ENCODE measurements at places on chromosomes 1 and 21. TPM values are rescaled to one million over a fixed set of nuclear protein-coding genes. Genes with fewer than 3 reads are reported as not detected.
A peak's percentile ranks its signal among the peaks of the same experiment; 100 is the strongest.

Gene LCE1F
- total RNA-seq: not detected

DNA sequence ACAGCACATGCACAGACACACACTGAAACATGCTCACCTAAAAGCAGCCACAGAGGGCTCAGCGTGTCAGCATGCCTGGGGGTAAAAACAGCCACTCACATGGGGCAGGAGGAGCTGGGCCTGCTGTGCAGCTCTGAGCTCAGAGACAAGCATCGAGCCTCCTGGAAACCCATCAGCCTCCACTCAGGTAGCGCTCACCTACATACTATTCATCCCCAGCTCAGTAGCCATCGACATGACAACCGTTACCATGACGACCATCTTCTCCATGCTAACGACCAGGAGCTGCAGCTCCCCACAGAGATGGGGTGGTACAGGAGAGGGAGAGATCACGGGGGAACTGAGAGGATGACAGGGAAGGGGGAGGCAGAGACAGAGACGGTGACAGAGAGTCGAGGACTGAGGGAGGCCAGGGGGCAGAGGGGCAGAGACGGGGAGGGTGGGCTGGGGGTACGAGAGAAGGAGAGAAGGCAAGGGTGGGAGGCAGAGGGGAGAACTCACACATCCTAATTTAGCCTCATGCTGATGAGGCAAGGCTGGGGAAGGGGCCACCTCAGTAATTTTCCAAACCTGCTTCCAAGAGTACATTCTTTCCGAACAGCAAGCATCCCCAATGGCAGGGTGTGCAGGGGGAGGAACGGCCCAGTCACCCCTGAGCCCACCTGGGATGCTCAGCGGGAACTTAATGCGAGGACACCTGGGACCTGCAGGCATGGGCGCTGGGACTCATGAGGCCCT is 28.4 kb downstream of the SDC3 start:
- no peak overlapping the region for H3K27ac ChIP-seq
- H3K27me3 ChIP-seq: peaks cover 80% of the 10 kb centered on the region
- no peak for DNase-seq
- no peaks in the 10 kb centered on the region for H3K36me3 ChIP-seq
- H3K4me3 ChIP-seq: no peak overlapping the region

DNA sequence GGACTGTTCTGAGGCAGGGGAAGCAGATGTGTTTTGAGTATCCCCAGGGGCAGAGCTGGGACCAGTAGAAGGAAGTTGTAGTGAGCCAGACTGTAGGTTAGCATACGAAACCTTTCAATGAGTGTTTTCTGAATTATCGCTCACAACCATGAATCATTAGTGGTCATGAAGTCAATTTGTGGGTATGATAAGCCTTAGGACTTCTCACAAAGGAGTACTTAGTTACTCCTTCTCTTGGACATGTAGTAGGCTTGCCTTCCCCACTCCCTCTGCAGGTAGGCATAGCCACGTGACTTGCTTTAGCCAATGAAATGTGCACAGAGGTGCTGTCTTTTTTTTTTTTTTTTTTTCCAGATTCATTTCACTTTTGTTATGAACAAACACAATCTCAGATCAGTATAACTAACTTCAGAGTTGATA is 23.9 kb upstream of the FAAH start:
- no peaks in the 10 kb centered on the region for H3K4me1 ChIP-seq
- peaks cover 22% of the 10 kb centered on the region for H3K36me3 ChIP-seq
- no peak for DNase-seq
- H3K27ac ChIP-seq: no peak overlapping the region

- H3K27ac ChIP-seq: no peak overlapping the region
- no peaks in the 10 kb centered on the region for H3K36me3 ChIP-seq
- H3K27me3 ChIP-seq: no peaks in the 10 kb centered on the region
- H3K4me1 ChIP-seq: no peaks in the 10 kb centered on the region
- no peak overlapping the region for H3K4me3 ChIP-seq
Observed at GRCh38 chr1:214958486-214958885, 124.1 kb upstream of the KCNK2 start.

Gene TAS1R3
- total RNA-seq: 2.3 TPM

DNA sequence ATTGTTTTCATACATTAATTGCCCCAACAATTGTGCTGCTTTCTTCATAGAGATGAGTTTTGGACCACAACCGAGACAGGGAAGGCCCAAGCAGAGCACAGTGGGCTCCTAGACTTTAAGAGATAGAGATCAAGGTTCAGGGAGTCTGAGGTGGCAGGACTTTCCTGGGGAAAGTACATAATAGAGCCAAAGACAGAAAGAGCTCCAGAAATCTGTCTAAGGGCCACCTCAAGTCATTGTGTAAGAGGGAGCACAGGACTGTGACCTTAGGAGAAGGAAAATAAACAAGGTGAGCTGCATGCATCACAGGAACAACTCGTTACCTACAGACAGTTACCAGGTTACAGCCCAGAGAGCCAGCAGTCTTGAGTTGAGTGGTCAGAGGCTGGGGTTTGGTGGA is 41.3 kb upstream of the CR2 start:
- no peak overlapping the region for H3K4me3 ChIP-seq
- DNase-seq: no peak
- no peaks in the 10 kb centered on the region for H3K36me3 ChIP-seq

GRCh38 chr1:54409156-54410142 is 3.3 kb upstream of the SSBP3 start:
- no peaks in the 10 kb centered on the region for H3K36me3 ChIP-seq
- no peak for DNase-seq
- peaks cover 17% of the 10 kb centered on the region for H3K4me1 ChIP-seq
- peak overlapping the region; percentile 27 for H3K4me3 ChIP-seq

DNA sequence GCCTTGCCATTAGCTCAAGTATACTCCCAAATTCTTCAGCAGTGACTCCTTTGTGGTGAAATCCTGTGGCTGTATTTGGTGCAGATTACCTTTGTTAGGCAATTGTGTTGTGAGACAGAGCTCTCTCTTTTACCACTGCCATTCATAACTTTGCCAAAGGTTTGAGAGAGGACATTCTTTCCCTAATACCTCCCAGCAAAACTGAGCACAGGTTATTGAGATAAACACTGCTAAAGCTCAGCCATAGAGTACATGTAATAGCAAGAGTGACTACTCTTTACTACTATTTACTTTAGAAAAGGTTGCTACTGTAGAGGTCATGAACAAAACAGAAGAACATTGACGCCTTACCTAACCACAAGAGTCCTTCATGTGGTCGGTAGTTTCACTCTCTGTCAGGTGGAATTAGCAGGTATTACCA is 514.0 kb upstream of the ADAMTS5 start:
- H3K27ac ChIP-seq: no peak overlapping the region
- no peaks in the 10 kb centered on the region for H3K27me3 ChIP-seq
- no peak for DNase-seq
- H3K4me3 ChIP-seq: no peak overlapping the region

DNA sequence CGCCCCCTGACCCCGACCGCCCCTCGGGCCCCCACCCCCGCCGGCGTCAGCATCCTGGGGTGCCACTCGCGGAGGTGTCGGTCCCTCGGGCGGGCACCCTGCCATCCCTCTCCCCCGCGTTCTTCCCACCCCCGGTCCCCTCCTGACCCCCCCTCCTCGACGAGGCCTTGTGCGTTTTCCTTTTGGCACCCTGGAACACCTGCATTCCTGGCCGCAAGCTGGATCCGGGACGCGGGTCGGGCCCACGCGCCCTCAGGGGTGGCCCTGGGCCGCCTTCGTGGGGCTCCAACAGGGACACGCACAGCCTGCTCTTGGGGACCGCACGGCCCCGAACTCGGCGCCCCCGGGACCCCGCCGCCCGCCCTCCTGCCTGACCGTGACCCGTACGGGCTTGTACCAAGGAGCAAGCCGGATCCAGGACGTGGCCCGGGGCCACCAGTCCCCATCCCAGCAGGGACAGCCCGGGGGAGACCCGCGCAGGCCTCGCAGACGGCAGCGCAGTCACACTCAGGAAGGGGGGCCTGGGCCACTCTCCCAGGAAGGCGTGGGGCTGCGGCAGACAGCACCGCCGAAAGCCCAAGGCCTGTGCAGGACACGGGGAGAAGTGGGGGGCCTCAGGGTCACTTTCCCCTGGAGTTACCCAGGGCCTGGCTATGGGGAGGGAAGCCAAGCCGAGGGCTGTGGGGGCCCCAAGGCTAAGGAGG is 579 bp upstream of the SLC19A1 start:
- H3K4me1 ChIP-seq: peaks cover 24% of the 10 kb centered on the region
- H3K36me3 ChIP-seq: no peaks in the 10 kb centered on the region
- no peak for DNase-seq
- no peaks in the 10 kb centered on the region for H3K27me3 ChIP-seq

GRCh38 chr1:156773607-156774006 is 6.3 kb downstream of the PRCC start:
- no peak overlapping the region for H3K4me3 ChIP-seq
- peaks cover 20% of the 10 kb centered on the region for H3K36me3 ChIP-seq
- no peak overlapping the region for H3K27ac ChIP-seq
- no peaks in the 10 kb centered on the region for H3K27me3 ChIP-seq

Gene MYOC
- not detected for total RNA-seq

GRCh38 chr1:67675800-67676199 is 9.2 kb upstream of the GADD45A start:
- H3K27ac ChIP-seq: no peak overlapping the region
- H3K4me1 ChIP-seq: peaks cover 18% of the 10 kb centered on the region

Gene TEX35
- not detected for total RNA-seq

GRCh38 chr21:26686278-26686677 is 113.2 kb upstream of the CYYR1 start:
- no peaks in the 10 kb centered on the region for H3K4me1 ChIP-seq
- H3K27me3 ChIP-seq: no peaks in the 10 kb centered on the region
- H3K36me3 ChIP-seq: no peaks in the 10 kb centered on the region
- DNase-seq: no peak
- H3K27ac ChIP-seq: peak overlapping the region; percentile 33

Gene ZYG11A
- total RNA-seq: 0.09 TPM

Gene IGSF3
- total RNA-seq: 0.22 TPM

- no peaks in the 10 kb centered on the region for H3K4me1 ChIP-seq
- H3K36me3 ChIP-seq: no peaks in the 10 kb centered on the region
- H3K27ac ChIP-seq: no peak overlapping the region
- H3K4me3 ChIP-seq: no peak overlapping the region
- peaks cover 5% of the 10 kb centered on the region for H3K27me3 ChIP-seq
Observed at GRCh38 chr1:159895286-159895685, 4.7 kb downstream of the CFAP45 start.

DNA sequence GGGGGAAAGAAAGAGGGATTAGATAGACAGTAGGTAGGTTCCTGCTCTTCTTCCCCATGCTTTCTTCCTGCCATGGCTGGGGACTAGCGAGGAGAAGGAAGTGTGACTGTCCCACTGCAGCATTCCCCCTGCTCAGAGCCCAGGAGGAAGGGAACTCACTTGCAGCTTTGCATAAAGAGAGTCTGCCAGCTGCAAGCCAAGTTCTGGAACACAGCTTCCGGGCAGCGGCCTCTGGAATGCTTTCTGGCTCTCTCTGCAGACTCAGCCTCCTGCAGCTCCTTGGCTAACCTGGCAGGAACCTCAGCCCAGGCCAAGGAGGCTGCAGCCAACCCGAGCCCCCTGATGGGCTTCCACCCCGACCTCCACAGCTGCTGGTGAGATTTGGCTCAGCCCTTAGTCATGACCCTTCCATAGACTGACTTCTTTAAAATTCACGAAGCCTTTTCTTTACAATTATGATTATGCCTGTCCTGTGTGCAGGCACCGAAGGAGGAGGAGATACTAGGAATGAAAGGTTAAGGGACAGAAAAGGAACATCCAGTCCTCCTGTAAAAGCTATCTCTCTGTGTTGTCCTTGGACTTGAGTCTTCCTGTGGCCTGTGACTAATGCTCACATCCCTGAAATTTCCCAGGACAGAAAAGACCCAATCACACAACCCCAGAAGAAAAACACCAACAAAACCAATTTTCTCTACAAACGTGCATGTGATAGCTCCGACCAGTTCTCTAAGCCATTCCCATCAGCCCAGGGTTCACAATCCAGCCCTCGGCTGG is 108.2 kb upstream of the OLIG2 start:
- no peak for DNase-seq
- no peaks in the 10 kb centered on the region for H3K27me3 ChIP-seq
- H3K27ac ChIP-seq: no peak overlapping the region
- H3K4me3 ChIP-seq: no peak overlapping the region
- H3K4me1 ChIP-seq: peaks cover 20% of the 10 kb centered on the region

Gene PTPRU
- total RNA-seq: 0.33 TPM

Gene CHIT1
- 1.1 TPM for total RNA-seq

- peaks cover 42% of the 10 kb centered on the region for H3K4me1 ChIP-seq
- no peaks in the 10 kb centered on the region for H3K36me3 ChIP-seq
- no peaks in the 10 kb centered on the region for H3K27me3 ChIP-seq
- no peak overlapping the region for H3K4me3 ChIP-seq
- peak overlapping the region; percentile 35 for H3K27ac ChIP-seq
- DNase-seq: no peak
Observed at GRCh38 chr1:64922336-64922735, 44.0 kb downstream of the JAK1 start.

GRCh38 chr1:201903135-201903534 is 14.4 kb downstream of the SHISA4 start:
- peaks cover 3% of the 10 kb centered on the region for H3K27me3 ChIP-seq
- no peaks in the 10 kb centered on the region for H3K4me1 ChIP-seq
- DNase-seq: no peak
- H3K27ac ChIP-seq: no peak overlapping the region

- DNase-seq: peak; percentile 38
- H3K36me3 ChIP-seq: no peaks in the 10 kb centered on the region
- H3K4me3 ChIP-seq: no peak overlapping the region
- peaks cover 2% of the 10 kb centered on the region for H3K4me1 ChIP-seq
Observed at GRCh38 chr1:209565759-209566678, 17.5 kb upstream of the CAMK1G start.

GRCh38 chr1:162716123-162716522 is 74.4 kb upstream of the HSD17B7 start:
- H3K27ac ChIP-seq: no peak overlapping the region
- no peaks in the 10 kb centered on the region for H3K27me3 ChIP-seq

DNA sequence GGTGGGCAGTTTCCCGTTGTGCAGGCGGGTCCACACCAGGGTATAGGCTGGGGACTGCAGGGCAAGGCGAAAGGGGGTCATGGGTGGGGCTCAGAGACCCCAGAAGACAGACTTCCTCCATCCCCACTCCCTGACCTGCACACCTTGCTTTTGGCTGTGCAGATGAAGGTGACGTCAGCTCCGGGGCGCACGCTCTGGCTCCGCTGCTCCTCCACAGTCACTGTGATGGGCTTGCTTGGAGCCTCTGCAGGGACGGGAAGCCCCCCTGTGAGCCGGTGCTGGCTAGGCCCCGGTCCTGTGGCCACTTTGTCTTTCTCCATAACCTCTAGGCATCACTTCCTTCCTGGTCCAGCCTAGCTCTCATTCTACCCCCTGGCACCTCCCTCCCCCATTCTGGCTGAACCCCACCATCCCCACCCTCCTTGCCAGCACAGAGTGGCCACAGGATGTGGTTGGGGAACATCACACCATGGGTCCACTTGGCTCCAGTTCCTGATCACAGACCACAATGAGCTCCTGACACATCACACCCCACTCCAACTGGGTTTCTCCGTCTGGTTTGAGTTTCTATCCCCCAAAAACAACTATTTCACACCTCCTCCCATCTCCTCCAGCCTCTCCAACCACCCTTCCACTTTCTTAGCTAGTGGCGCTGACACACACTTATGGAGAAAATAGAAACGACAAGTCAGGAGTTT is 45.2 kb downstream of the LDLRAD2 start:
- DNase-seq: no peak
- no peaks in the 10 kb centered on the region for H3K4me1 ChIP-seq
- no peaks in the 10 kb centered on the region for H3K36me3 ChIP-seq
- H3K27me3 ChIP-seq: no peaks in the 10 kb centered on the region
- no peak overlapping the region for H3K4me3 ChIP-seq
- H3K27ac ChIP-seq: no peak overlapping the region

Measured in T-cell (primary cell).